Stimulated activated effector memory CD8-positive, alpha-beta T cell treated with anti-CD3 and anti-CD28 coated beads, Interleukin-12 subunit alpha, Interleukin-12 subunit beta, amount 100 ng/mL, for 72 hours (primary cell): ENCODE measurements at places on chromosomes 2 and 18.

- DNase-seq: no peak
These were observed 184.3 kb upstream of the APCDD1 start for GRCh38 chr18:10270151-10270571.

DNA sequence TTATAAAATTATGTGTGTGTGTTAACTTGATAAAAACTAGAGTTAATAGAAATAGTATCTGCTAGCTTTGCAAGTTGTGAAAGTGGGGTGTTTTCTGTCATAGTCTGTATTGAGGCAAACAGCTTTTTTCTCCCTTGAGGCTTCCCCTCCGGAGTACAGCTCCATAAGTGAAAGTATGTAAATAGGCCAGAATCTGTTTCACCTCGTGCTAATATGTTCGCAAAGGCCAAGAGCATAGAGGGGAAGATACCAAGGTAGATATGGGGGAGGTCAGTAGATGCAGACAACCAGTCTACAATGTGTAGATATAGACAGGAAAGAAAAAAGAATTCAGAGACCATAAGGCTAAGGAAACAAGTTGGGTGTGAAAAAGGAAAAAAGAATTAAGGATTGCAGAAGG lies 72.9 kb downstream of the PTRHD1 start:
- DNase-seq: no peak

- no peak for DNase-seq
These were observed 160.0 kb downstream of the BCL2 start for GRCh38 chr18:63159590-63159989.

DNA sequence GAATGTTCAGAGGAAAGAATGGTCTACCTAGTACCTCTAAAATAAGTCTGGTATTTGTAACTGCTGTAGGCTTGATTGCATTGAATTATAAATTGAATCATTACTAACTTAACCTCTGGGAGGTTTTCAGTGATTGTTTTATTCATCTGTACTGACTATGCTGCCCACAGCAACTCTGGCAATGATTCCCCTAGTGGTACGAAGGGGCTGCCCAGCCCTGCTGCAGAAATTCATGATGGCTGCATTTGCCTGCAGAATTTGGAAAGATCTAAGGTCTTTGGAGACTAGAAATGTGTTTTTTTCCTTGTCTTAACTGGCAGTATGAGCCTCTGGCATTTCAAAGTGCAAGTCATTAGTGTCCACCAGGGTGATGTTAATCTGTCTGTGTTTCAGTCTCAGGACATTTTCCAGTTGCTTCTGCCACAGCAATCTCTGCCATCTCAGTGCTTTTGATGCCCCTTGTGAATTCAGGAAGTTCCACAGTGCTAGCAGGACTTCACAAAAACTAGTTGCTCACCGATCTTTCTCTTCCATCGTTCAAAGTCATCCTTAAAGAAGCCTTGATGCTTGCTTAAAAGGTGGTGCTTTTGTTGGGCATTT lies 13.4 kb upstream of the LRPPRC start:
- DNase-seq: no peak

DNA sequence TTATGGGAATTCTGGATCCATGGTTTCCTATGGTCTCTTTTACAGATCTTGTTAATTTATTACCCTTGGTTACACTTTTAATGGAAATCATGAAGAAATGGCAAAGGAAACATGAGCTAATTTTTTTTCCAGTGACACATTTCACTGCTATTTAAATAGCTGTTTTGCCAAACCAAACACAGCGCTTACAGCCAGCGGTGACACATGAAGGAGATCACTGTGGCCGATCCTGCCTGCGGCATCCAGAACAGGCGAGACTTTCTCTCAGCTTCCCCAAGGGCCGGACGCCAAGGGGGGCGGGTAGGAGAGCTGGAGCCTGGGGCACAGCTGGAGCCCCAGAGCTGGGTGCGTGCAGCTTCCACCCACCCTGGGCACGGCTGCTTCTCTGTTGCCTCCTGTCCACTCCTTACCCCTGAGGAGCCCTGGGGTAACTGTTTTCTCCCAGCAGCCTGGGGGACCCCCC lies 81.4 kb upstream of the PKDCC start:
- no peak for DNase-seq

DNA sequence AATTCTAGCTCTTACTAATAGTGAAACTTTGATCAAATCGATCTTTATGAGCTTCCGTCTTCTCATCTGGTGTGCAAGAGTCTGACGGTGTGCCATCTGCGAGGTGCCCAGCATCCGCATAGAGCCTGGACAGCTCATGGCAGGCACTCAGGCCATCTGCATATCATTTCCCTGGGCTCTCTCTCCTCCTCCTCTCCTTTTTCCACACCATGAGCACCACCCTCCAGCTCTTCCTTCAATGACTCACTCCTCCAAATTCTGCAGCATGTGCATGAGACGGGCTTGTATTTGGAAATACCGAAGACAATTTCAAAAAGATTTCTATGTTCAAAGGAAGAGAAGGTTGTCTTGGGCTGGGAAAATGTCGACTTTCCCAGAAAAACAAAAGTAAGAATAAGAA lies 161.1 kb downstream of the CCBE1 start:
- DNase-seq: no peak

DNA sequence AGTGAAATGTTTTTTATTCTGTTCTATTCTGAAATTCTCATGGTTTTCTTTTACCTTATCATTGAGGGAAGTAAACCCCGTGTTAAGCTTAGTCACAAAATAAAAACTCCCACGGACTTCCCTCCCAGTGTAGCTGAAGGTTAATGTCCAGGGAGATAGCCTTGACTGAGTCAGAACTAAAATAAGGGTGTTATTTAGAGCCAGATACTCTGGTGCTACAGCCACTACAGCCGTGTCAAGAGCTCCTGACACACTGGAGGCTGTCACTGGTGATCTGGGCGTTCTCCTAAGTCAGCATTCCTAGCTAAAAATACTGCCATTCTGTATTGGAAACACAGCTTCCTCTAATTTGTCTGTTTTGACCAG lies 82.0 kb upstream of the RANBP2 start:
- DNase-seq: no peak

DNA sequence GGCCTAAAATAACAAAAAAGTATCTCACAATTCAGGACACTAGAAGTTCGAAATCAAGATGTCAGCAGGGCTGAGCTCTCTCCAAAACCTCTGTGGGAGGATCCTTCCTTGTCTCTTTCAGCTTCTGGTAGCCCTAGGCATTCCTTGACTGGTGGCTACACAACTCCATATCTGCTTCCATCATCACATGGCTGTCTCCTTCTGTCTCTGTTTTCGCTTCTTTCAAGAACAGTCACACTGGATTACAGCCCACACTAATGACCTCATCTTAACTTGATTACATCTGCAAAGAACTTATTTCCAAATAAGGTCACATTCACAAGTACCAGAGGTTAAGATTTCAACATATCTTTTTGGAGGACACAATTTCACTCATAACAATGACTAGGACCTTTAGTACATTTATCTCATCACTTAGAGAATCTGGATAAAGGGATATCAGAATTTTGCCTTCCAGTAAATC lies 275.2 kb downstream of the IRS1 start:
- DNase-seq: no peak

DNA sequence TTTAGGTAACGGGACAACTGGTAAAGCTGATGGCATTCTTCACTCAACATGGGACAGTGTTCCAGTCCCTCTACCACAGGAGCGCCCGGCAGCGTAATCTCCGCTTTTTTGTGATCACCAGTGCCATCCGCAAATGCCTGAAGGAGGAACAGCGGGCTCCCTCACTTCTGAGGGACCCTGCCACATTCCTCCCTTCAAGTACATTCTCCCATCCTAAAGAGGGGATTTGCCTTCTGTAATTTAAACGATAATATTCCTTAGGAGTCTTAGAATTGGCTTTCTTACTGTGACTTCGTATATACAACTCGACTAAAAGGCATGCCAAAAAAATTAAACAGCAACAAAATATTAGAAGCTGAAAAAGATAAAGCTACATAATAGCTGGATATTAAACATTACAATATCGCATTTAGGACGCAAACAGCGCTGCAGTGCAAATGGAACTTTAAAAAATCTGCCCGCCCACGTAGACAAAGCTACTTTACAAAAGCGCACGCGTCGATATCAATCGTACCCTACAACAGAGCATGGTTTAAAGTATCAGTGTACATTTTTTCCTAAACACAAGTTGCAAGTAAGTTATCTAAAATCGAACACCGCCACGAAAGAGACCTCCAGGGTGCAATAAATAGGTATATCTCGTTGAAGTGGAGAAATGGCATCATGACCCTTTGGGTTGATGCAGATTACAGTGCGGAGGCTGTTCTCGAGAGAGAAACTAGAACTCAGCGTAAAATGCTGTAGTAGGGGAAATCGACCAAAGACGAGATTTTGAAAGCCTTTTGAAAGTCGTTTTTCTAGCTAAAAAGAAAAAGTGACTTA lies 2.3 kb upstream of the VSNL1 start:
- DNase-seq: no peak

GRCh38 chr2:7196883-7197282 lies 279.7 kb downstream of the RNF144A start:
- DNase-seq: no peak

- DNase-seq: no peak
These were observed 471.3 kb downstream of the ZEB2 start for GRCh38 chr2:144048631-144049060.

- DNase-seq: no peak
These were observed 83.7 kb upstream of the MBOAT2 start for GRCh38 chr2:9087121-9087681.

GRCh38 chr2:27024812-27025211 lies 8.0 kb upstream of the TMEM214 start:
- DNase-seq: no peak

- DNase-seq: no peak
These were observed 502.7 kb downstream of the PLCL1 start for GRCh38 chr2:198307093-198307492.

DNA sequence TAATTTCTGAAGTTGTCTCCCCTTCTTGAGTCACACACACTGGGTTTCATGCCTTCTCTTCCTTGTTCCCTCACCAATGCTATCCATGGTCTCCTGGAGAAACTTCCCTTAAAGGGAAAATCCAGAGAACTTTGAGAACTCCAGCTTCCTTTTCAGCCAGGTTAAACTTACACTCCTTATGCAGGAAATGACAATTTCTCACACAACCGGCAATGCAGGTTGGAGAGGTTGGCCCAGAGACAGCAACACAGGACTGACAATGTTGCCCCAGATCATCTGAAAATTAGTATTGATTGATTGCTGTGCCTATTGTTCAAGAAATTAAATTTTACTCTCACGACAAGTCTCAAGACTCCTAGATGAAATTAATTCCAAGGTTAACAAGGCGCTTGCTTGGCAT lies 292.2 kb downstream of the NYAP2 start:
- DNase-seq: no peak

GRCh38 chr2:20025065-20025786 lies 12.8 kb upstream of the MATN3 start:
- no peak for DNase-seq

GRCh38 chr2:15302154-15302553 lies 259.0 kb downstream of the NBAS start:
- no peak for DNase-seq

- no peak for DNase-seq
These were observed 42.7 kb downstream of the RAB31 start for GRCh38 chr18:9750606-9751304.

- no peak for DNase-seq
These were observed 32.9 kb upstream of the CSRNP3 start for GRCh38 chr2:165436559-165436958.

DNA sequence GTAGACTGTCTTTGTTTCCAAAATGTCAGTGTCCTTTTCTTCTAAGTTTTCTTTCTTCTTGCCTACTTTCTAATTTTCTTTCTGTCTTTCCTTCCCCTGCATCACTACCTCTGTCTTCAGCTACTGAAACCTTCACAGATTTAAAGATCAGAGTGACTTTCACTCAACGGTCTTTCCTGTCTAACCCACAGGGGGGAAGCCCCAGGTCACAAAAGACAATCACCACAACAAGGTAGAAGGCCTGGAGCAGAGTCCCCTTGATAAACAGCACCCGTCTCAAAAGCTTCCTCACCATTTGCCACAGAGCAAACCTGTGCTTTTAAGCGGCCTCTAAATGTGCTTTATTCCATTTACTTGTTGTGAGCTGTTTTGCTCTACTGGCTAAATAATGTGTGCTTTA lies 665.4 kb downstream of the BCL11A start:
- no peak for DNase-seq

DNA sequence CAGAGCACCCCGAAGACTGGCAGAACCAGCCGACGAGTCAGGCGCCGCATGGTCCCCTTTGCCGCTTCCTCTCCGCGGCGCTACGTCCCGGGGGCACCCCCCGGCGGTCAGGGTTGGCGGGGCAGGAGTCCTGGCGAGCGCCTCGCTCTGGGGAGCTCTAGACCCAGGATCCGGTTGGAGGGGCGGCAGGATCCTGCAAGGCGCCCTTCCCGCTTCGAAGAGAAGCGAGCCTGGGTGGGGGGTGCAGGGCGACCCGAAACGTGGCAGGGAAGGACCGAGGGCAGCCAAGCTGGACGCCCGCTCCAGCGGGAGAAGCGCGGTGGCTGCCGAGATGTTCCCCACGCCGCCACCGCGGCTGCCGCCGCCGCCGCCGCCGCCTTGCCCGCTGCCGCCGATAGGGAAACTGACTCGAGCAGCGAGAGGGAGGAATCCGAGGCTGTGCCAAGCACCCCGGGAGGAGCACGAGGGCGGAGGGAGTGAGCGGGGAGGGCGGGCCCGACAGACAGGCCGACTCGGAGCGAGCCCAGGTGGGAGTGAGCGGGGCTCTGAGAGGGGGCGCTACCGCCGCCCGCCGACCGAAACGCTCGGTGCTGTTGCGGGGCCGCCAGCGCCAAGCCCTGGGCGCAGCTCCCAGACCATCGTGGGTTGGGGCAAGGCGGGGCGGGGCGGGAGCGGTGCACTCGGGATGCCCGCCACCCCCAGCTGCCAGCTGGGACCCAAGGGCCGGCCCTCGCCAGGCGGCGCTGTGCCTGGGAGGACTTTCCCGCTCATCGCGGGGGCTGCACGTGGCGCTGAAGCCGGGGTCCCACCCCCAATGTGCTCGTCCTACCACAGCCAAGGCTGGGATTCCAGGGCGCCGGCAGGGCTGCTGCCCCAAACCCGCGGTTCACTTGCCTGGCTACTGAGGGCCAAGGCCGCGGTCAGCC lies at the start of gene GALNT14:
Gene GALNT14 (minus strand): TSS at position 404 of the 926 bp plus-strand sequence. CDS start 354 bp downstream, at position 50.
- DNase-seq: peak; percentile 64

DNA sequence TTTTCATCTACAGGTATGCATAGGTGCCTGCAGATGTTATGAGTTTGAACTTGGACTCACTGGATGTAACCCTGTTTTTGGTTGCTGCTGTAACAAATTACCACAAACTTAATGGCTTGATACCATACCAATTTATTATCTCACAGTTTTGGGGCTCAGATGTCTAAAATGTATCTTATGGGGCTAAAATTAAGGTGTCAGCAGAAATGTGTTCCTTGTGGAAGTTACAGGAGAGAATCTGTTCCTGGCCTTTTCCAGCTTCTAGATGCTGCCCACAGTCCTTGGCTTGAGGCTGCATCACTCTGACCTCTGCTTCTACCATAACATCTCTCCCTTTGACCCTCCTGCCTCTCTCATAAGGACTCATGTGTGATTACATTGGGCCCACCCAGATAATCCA lies 47.6 kb downstream of the POLE4 start:
- DNase-seq: no peak
